ENCODE measurements at places on chromosomes 3 and 15. TPM values are rescaled to one million over a fixed set of nuclear protein-coding genes. Genes with fewer than 3 reads are reported as not detected.

The WDR53 gene
- 8.1 TPM for total RNA-seq

The SHC4 gene
- 0.54 TPM for total RNA-seq

The PARP15 gene
- total RNA-seq, result 0.18 TPM

The SLC38A3 gene
- not detected for total RNA-seq

The SGO1 gene
- total RNA-seq, result 5.2 TPM

The EFHB gene
- 0.27 TPM for total RNA-seq

The LRTM1 gene
- total RNA-seq, result not detected

The SLC2A2 gene
- not detected for total RNA-seq

The ANXA2 gene
- 3,589 TPM for total RNA-seq

The MTMR10 gene
- total RNA-seq, result 16.8 TPM

The FANCD2OS gene
- not detected for total RNA-seq

The PRR23B gene
- not detected for total RNA-seq

The MAP2K5 gene
- total RNA-seq, result 5.0 TPM

The KY gene
- total RNA-seq, result not detected

The MYO5C gene
- total RNA-seq, result 7.0 TPM

The CADM2 gene
- under 0.01 TPM for total RNA-seq

The SNX22 gene
- 0.28 TPM for total RNA-seq

The SLC12A1 gene
- not detected for total RNA-seq

The BNIP2 gene
- total RNA-seq, result 114 TPM

The GOLGA8N gene
- 3.2 TPM for total RNA-seq

The GPR176 gene
- total RNA-seq, result 57.8 TPM

The ZPLD1 gene
- total RNA-seq, result 0.09 TPM

The HESX1 gene
- total RNA-seq, result 0.19 TPM
